ENCODE measurements at places on chromosomes 4 and X. TPM values are rescaled to one million over a fixed set of nuclear protein-coding genes. Genes with fewer than 3 reads are reported as not detected.
A peak's percentile ranks its signal among the peaks of the same experiment; 100 is the strongest.

ZNF718 gene
- total RNA-seq: 11.6 TPM

DNA sequence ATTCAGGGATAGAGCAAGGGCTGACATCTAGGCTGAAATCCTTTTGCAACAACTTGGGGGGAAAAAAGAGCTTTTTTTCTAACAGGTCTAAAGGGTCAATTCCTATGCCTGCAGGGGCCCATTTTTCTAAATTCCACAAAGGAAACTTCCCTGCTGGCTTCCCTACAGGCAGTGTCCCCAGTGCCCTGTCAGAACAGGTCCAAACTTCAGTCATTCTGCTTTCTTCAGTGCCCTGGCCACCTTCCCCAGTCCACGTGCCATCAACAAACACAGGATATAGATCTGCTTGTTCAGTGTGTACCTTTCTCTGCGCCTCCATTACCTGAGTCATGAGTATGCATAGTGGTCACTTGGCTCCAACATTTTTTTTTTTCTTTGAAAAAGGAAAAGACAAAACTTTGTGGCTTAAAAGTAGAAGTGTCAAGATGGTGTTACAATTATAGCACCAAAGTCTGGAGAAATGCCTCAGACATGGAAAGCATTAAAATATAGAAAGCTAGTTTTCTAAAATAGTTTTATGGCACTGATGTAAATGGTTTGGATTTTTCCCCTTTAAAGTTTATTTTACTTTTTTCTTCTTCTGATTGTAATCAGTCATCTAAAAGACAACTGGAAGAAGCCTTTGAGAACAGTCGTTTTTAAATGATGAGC is 84.0 kb upstream of the JADE1 start:
- DNase-seq: peak; percentile 68

TRIM60 gene
- total RNA-seq: not detected

RXFP1 gene
- 0.55 TPM for total RNA-seq

RHOXF1 gene
- total RNA-seq: 0.29 TPM

HSFX2 gene
- total RNA-seq: 0.83 TPM

GRCh38 chr4:81628489-81628888 is 156.8 kb upstream of the RASGEF1B start:
- DNase-seq: no peak

DNA sequence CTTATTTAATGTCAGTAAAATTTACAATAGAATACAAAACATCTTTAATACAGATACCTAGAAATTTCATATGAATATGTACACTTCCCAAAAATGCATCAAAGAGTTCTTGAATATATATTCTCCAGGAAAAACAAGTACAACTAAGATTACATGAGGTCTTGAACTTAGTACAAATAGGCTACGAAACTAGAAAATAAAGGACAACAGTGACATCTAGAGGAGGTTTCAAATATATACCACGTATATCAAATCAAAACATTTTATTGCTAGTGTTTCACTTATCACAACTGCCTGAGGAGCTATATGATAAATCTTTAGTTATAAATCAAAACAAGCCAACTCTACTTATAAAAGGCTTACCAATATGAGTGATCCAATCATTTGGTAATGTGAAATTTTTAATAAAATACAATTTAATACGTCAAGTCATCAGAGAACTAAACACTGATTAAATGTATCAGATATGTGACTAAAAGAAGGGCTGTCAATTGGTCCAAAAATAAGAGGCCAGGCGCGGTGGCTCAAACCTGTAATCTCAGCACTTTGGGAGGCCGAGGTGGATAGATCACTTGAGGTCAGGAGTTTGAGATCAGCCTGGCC is 36.6 kb downstream of the ANAPC10 start:
- DNase-seq: no peak

ZNF280C gene
- total RNA-seq: 3.8 TPM

EDA2R gene
- 1.9 TPM for total RNA-seq

DNA sequence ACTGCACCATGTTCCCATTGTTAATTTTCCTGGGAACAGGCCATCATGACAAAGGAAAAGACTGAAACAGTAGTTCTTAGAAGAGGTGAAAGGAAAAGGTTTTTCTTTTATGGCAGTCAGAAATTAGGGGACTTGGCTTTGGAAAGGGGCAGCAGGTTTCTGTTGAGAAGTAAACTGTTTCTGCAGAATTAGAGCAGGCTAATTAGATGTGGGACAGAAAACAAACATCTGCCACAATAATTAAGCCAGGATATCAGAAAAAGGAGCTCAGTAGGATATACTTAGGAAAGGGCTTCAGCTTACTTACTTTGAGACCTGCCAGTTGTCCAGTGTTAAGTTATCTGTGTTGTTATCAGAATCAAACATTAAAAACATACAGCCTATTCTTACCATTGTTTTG is 36.7 kb upstream of the STPG2 start:
- DNase-seq: no peak

MRFAP1L1 gene
- total RNA-seq: 51.2 TPM
